Cortex of kidney (tissue), 1 donor: ENCODE measurements at places on chromosomes 12 and 14.

GRCh38 chr14:100504372-100505078, 82.7 kb downstream of the BEGAIN start:
- DNase-seq = no peak

DNA sequence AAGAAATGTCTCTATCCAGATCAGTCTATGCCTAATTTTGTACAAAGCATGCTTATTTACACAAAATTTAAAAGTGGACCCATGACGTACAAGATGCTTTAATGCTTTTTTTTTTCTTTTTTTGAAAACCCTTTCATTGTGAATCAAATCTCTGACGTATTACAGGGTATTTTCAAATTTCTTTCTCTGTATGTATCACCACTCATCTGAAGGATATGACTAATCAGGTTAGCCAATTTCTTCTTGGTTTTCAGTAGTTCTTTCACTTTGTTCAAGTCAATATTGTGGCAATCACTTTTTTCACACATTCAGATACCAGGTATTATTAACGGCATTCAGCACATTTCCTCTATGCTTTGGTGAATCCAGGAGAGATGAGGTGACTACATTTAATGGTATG, 685.3 kb downstream of the TRHDE start:
- no peak for DNase-seq

GRCh38 chr12:3241621-3242020, 164.4 kb downstream of the TSPAN9 start:
- no peak for DNase-seq

DNA sequence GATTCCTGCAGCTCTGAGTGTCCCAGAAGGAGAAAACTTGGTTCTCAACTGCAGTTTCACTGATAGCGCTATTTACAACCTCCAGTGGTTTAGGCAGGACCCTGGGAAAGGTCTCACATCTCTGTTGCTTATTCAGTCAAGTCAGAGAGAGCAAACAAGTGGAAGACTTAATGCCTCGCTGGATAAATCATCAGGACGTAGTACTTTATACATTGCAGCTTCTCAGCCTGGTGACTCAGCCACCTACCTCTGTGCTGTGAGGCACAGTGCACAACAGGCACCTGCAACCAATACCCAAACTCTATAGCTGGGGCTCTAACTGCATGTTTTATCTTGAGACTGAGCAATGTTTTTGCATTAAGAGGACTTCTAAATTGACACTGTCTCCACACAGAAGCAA, 379.2 kb upstream of the OR4E1 start:
- DNase-seq = no peak

DNA sequence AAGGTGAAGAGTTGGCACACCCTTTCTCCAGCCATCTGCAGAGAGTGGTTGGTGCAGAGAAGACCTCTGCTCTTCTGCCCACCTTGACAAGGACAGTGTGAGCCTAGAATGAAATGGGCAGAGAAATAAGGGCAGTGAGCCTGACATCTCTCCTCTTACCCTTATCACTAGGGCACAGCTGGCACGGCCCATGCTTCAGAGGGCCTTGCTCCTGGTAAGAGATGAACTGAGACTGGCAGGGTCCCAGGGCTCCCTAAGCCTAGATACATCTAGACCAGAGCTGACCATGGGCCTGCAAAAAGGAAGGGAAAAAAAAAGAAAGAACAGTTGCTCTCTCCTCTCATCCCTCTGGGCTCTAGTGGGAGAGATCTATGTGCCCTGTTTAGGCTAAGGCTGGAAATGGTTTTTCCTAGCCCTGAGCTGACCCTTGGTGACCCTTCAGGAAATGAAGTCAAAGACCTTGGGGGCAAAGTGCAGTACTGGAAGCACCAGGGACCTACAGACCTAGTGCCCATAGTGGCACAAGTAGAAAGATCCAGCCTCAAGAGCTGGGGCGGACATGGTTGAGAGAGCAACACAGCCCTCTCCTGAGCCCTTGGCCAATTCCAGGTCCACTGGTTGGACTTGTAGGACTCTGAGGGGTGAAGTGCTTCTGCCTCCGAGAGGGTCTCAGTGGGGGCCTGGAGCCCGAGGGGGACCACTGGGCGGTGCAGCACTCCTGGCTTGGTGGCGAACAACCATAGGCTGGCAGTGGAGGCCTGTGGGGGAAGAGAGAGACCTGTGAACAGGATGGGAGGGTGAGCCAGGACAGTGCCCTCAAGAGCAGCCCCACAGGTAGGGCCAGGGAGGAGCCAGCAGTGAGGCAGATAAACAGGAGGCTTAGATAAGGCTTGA, 22.0 kb downstream of the PRPF40B start:
- no peak for DNase-seq

GRCh38 chr12:124605883-124606774, 38.7 kb upstream of the NCOR2 start:
- no peak for DNase-seq

- DNase-seq = no peak
Observed at GRCh38 chr12:30911207-30911606, 15.3 kb upstream of the TSPAN11 start.

- DNase-seq = no peak
Observed at GRCh38 chr12:19428246-19428645, 11.0 kb upstream of the AEBP2 start.

- DNase-seq = no peak
Observed at GRCh38 chr14:67577909-67578749, 21.9 kb downstream of the PIGH start.

DNA sequence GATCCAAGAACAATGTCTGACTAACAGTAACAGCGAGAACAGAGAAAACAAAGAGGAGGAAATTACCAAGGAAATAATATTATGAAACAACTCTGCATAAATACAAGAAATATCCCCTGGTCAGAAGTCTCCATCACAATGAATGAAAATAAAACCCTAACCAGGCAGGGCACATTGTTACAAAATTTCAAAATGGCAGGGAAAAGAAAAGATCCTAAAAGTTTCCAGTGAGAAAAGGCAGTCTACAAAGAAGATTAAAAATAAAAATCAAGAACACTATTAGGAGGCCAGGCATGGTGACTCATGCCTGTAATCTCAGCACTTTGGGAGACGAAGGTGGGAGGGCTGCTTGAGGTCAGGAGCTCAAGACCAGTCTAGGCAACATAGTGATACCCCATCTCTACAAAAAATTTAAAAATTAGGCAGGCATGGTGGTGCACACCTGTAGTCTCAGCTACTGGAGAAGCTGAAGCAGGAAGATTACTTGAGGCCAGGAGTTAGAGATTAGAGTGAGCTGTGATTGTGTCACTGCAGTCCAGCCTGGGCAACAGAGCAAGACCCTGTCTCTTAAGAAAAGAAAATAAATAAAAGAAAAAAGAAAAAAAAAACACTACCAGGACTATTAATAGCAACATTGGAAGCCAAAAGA, 47.8 kb downstream of the FERMT2 start:
- no peak for DNase-seq

GRCh38 chr12:119222222-119222951, 43.7 kb downstream of the HSPB8 start:
- DNase-seq = no peak

- no peak for DNase-seq
Observed at GRCh38 chr12:114685320-114685781, 1.4 kb upstream of the TBX3 start.

- no peak for DNase-seq
Observed at GRCh38 chr12:116537101-116537904, 21.9 kb upstream of the MAP1LC3B2 start.

- DNase-seq = no peak
Observed at GRCh38 chr12:62113366-62114011, 146.7 kb upstream of the USP15 start.

DNA sequence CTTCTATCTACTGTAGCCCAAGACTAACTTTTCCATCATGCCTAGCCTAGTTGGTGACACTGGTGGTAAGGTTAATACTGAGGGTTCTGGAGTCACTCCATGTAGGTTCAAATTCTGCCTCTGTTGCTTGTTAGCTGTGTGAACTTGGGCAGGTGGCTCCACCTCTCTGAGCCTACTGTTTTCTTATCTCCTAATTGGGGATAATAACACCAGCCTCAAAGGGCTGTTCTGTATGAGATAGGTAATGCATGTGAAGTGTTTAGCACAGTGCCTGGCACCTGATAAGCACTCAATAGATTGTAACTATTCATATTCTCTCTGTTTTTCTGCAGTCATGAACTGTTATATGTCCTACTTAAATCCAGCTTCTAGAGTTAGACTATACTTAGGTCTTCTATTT, 17.5 kb upstream of the SPPL3 start:
- no peak for DNase-seq

DNA sequence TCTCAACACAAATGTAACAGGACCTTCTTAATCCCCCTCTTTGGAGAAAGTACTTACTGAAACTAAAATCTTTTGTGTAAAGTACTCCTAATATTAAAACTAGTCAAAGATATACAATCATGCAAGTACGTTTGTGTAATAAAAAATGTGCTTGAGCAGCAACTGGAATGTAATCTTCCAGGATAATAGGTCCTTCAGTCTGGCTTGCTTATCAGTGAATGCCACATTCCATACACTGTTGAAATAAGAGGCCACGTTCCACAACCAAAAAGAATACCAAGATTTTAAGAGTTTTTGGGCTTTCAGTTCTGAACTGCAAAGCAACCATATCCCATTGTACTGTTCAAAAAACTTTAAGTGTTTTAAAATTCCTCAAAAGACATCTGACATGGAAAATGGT, 26.2 kb upstream of the GRIN2B start:
- no peak for DNase-seq

GRCh38 chr14:74685921-74686678, 26.8 kb downstream of the AREL1 start:
- DNase-seq = no peak

GRCh38 chr12:118137148-118137678, 1.3 kb downstream of the PEBP1 start:
- no peak for DNase-seq

GRCh38 chr12:89593873-89594272, 68.0 kb upstream of the POC1B start:
- DNase-seq = no peak

DNA sequence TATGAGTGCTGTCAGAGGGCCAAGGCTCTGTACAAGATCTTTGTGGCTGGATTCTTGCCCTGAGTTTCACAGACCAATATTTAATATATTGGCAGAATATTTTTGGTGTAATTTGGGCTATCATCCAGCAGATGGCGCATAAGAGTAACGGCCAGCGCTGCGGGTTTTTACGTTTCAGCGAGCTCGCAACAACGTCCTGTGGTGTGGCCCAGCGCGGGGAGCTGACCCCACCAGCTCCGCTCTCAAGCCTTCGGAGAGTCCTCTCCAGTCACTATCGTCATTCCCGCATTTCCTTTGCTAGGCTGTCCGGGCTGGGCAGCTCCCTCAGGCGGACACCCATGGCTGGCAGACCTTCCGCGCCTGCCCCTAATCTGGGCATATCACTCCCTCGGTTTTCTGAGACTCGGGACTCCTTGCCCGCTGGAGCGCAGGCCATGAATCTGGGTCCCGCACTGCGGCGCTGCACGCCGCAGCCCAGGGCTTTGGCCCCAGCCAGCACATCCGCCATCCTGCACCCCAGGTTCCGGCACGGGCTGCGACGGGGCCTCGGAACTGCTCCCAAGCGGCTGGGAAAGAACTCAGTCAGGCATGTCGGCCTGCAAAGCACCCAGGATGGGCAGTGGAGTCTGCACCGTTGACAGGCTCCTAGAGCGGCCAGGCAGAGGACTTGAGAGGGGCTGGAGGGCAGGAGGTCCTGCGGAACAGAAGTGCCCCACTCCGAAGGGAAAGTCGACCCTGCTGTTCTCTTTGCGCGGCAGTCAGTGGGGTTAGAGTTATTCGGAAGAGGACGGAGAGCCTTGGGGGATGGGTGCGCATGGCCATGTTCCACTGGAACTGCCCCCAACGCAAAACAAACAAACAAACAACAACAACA, 18.4 kb downstream of the OLR1 start:
- no peak for DNase-seq
